ENCODE measurements at places on chromosomes 4 and X.

DNA sequence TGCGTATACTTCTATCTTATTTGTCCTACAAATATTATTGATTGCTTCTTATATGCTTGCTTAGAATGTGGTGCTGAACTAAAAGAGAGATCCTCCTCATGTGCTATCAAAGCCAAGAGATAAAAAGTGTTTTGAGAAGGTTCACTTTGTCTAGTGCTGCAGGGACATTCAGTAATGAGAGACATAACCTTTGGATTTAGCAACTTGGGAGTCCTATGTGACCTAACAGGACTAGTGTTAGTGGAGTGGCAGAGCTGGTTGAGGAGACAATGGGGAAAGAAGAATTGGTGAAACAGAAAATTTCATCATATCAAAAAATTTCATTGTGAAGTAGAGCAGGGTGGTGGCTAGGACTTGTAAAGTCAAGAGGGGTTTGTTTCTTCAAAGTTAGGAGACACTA, 117.0 kb downstream of the RAPGEF2 start:
- DNase-seq: no peak

- no peak for DNase-seq
Measured at GRCh38 chrX:29172880-29173279, 585.6 kb downstream of the IL1RAPL1 start.

GRCh38 chrX:25523574-25524540, 508.1 kb upstream of the ARX start:
- no peak for DNase-seq

- DNase-seq: no peak
Measured at GRCh38 chrX:17567187-17567586, 170.1 kb upstream of the SCML1 start.

GRCh38 chrX:131841496-131842437, 181.3 kb upstream of the STK26 start:
- peak; percentile 59 for DNase-seq

GRCh38 chrX:103686199-103687072, at the start of gene MORF4L2:
MORF4L2 (minus strand) TSS chrX:103686699; CDS start chrX:103677027, 9,672 bp downstream.
- peak; percentile 94 for DNase-seq

GRCh38 chrX:53089224-53089842, 4.6 kb upstream of the KANTR start:
- DNase-seq: peak; percentile 72

- DNase-seq: no peak
Measured at GRCh38 chr4:47359891-47360290, 103.6 kb downstream of the COMMD8 start.

DNA sequence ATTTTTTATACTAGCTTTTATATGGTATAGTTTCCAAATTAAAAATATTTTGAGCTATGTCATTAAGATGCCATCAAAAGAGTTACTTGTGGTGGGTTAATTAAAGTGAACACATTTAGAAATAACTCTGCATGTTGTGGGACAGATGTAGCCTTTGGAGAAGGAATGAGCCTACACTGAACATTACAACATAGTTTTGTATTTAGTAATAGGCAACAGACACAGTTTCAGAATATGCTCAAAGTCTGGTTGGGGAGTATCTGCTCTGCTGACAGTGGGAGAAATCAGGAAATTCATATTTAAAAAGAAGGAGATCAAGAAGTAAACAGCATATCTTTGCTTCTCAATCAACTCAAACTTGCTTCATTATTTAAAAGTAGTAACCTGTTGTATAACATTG, 23.7 kb downstream of the EMCN start:
- DNase-seq: no peak

DNA sequence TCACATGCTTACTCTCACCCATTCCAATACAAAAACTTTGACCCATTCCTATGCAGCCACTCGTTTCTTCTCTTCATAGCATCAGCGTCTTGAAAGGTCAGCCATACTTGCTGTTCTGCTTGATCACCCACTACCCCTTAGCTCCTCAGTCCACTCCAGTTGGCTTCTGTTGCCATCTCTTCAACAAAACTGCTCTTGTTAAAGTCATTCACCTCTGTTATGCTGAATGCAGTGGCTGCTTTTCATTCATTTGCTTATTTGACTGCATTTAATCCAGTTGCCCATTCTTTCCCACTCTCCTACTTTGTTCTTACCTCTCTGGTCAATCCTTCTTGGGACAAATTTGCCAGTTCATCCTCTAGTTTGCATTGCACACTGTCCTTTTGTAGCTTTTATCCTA, 24.9 kb downstream of the CEP135 start:
- DNase-seq: no peak

DNA sequence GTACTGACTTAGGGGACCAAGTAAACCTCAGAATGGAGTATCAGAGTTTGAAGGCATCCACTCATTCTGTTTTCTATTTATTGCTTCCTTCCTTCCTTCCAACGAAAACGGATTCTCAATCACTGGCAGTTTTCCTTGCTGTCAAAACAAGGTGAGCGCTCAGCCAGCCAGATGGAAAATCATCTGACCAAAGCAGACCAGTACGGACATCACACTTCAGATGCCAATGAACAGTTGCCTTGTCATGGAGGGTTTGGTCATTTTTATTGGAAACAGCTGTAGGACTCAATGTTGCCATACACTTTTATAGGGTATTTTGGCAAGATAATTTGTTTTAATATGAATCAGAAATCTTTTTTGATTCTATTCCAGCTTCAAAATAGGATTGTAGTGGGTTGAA, 16.6 kb downstream of the GEMIN8 start:
- no peak for DNase-seq

DNA sequence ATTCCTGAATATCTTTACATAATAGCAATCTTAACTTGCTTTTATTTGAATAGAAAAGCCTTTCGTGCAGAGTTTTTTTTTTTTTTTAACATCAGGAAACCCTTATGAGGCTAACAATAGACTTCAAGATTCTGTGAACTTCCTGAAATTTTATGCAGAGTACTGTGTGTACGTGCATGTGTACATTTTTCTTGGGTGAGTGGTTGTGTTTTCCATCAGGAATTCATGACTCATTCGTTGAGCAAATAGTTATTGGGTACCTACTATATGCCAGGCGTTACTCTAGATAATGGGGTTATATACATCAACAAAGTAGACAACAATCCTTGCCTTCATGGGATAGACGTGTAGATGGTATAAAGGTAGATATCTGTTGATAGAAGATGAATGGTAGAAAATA, 59.1 kb downstream of the MRPL1 start:
- DNase-seq: no peak

DNA sequence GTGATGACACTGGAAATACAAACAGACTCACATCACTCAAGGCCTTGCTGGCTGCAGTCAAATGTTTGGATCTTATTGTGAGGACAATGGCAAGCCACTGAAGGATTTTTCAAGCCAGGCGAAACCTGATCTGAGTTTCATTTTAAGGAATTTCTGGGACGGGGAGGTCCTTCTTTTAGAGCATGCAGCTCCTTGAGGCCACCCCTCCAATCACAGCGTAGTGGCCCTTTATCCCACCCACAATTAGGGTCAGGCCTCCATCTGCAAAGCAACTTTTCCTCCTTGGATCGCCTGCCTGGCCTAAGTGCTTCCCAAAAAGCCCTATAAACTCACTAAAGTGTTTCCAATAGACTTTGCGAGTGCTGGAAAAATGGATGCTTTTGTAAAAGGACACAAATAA, 115.5 kb downstream of the EFHC2 start:
- no peak for DNase-seq

DNA sequence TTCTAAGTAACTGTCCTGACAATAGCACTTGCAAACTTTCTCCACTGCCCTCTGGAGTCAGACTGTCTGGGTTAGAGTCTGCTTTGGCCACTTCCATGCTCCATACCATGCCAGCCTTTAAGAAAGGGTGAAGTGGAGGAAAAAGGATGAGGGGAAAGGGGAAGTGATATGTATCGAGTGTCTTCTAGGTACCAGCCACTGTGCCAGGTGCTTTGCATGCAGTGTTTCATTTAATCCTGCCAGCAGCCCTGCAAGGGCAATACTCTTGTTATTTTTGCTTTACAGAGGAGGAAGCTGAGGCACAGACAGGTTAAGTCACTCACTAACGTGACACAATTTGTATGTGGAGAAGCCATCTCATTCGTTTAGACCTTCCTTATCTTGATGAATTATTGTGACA, 55.6 kb downstream of the RTL9 start:
- no peak for DNase-seq

DNA sequence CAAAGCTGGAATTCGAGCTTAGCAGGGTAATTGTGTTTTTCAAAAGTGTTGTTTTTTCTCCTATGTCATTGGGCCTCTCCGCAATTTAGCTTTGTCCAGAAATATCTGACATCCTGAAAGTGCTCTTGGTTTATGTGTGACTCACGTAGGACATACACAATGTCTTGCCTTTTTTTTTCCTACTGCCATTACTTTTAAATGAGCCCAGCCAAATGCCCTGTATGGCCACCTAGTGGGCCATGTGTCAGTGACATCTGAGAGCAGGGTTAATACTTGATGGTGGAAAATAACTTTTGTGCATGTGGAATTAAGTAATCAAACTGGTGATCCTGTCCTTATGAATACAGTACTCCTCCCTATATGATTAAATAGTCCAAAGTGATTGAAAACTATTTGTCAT, 1411.1 kb upstream of the TENM3 start:
- no peak for DNase-seq

DNA sequence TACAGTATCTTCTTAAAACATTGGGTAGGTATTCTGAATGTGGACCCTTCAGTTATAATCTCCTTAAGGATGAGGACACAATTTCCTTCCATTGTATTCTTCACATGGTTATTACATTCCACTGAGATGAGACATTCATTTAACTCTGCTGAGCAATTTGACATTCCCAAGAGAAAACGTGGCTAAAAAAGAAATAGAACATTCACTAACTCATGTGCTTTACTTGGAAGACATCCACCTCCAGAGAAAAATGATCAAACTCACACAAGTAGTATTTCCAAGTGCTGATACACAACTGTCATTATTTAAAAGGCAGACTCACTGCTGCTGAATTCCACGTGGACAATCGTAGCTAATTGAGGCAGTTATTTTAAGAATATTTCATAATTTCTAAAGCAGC, 227.9 kb upstream of the ANKRD50 start:
- DNase-seq: no peak

- no peak for DNase-seq
Measured at GRCh38 chr4:10773010-10773409, 88.4 kb upstream of the CLNK start.

DNA sequence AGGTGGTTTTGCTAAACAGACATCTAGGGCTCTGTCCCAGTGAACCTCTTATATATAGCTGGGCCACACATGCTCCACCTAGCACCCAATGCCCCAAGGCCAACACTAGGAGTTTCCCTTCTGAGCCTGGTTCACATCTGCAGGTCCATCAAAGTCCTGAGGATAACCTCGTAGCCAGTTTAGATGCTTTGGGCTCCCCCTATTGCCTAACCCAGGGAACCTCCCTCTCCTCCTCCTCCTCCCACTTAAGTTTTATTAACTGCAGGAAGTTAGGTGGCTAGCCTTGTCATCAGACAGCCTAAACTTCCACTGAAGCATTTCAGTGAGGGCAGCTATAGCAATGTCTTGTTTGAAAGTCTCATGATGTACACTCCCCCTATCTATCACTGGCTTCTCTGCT, 88.0 kb downstream of the GUCY2F start:
- no peak for DNase-seq

DNA sequence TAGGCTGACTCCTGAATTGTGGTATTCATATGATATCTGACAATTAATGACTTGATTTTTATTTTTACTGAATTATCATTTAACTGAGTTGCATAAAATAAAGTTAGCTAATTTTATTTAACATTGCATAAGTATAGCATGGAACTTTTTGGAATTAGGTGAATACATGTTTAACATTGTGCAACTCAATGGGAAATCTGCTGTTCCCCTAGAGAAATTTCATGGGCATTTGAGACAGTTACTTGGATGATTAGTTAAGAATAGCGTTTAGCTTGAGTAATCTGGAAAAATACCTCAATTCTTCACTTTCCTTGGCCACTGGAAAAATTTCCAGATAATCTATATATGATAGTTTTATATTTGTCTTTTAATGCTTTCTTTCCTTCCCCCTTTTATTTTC, 42.5 kb downstream of the NPNT start:
- no peak for DNase-seq

GRCh38 chrX:136623396-136623795, 24.6 kb upstream of the CD40LG start:
- DNase-seq: no peak

DNA sequence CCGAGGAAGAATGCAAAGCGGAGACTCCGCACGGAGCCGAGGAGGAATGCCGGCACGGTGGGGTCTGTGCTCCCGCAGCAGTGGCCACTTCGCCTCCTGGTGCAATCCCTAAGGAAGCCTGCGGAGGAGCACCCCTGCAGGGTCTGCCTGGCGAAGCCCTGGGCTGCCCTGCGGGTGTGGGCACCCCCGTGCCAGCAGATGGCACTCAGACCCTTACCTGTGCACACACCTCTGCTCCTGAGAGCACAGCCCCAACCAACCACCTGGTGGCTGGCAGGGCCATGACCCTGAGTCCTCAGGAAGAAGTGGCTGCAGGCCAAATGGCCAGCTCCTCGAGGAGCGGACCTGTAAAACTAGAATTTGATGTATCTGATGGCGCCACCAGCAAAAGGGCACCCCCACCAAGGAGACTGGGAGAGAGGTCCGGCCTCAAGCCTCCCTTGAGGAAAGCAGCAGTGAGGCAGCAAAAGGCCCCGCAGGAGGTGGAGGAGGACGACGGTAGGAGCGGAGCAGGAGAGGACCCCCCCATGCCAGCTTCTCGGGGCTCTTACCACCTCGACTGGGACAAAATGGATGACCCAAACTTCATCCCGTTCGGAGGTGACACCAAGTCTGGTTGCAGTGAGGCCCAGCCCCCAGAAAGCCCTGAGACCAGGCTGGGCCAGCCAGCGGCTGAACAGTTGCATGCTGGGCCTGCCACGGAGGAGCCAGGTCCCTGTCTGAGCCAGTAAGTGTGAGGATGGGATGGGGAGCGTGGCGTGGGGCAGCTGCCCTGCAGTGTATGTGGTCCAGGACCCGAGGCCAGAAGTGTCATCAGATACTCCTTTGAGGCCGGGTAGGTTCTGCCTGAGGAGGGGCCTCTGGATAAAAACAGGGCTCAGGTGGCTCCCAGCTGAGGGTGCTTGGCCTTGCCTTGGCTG, 7.0 kb downstream of the TACC3 start:
- no peak for DNase-seq

GRCh38 chr4:35614120-35614519, 630.2 kb downstream of the ARAP2 start:
- DNase-seq: no peak

GRCh38 chr4:71814433-71814832, 30.6 kb upstream of the GC start:
- no peak for DNase-seq
